Activated CD4-positive, alpha-beta T cell treated with anti-CD3 and anti-CD28 coated beads, Interleukin-2, amount 10 ng/mL, durations not matched to agents 24 days and 14 days (primary cell): ENCODE measurements at places on chromosomes 12 and 14. TPM values are rescaled to one million over a fixed set of nuclear protein-coding genes. Genes with fewer than 3 reads are reported as not detected.

DNA sequence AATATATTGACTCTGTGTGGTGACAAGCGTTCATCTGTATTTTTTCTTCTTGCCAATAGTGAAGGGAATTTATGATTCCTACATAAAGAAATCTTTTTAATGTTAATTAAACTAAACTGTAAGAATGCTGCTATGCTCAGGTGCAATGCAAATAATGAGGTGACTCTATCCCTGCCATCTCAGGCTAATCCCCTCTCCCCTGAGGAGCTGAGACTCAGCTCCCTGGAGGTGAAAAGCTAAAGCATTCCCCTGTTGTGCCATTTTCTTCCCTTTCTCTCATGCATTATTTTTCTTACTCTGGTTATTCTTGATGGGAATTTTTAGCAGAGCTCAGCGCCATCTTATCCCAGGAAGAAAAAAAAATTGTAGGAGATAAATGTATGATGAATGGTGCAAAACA lies 113.9 kb upstream of the FGD4 start:
- DNase-seq, result no peak

AKAP6 gene
- total RNA-seq, result 0.51 and 0.57 TPM in 2 replicates

- DNase-seq, result no peak
These were observed 125.2 kb upstream of the DAAM1 start for GRCh38 chr14:59063259-59063658.

DNA sequence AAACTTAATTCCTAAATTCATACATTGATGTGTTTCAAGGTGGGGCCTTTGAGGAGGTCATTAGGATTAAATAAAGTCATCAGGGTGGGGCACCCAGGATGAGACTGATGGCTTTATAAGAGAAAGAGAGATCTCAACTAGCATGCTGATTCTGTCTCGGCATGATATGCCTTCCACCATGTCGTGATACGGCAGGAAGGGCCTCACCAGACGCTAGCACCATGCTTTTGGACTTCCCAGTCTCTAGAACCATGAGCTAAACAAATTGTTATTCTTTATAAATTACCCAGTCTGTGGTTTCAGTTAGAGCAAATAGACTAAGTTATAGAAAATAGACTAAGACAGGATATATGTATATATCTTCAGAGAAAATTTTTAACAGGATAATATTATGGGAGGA lies 759.6 kb downstream of the MED13L start:
- DNase-seq, result no peak

DNA sequence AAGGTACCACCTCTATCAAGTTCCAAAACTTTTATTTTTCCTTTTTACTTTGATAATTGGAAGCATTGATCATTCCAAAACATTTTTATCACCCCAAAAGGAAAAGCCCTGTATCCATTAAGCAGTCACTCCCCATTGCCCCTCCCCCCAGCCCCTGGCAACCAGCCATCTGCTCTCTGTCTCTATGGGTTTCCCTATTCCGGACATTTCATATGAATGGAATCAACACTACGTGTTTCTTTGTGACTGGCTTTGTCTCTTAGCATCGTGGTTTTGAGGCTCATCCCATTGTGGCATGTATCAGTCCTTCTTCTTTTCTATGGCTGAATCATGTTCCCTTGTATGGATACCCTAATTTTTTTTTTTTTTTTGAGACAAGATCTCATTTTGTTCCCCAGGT lies 18.0 kb upstream of the PHETA1 start:
- DNase-seq, result no peak

ACOT6 gene
- total RNA-seq, result not detected in 2 replicates

DNA sequence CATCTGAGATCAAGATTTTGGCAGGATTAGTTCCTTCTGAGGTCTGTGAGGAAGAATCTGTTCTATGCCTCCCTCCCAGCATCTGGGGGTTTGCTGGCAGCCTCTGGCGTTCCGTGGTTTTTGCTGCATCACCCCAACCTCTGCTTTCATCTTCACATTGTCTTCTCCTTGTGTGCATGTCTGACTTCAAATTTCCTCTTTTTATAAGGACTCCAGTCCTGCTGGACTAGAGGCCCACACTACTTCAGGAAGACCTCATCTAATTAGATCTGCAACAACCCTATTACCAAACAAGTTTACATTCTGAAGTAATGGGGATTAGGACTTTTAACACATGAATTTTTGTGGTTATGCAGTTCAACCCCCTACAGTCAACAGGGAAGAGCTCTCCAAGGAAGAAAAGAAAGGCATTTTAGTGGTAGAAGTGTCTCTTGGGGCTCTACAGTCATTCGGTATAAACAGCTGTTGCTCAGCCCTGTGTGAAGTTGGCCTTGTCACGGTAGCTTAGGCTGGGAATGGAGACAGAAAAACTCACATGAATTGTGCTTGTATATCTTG lies 89.7 kb downstream of the CAND1 start:
- no peak for DNase-seq

DNA sequence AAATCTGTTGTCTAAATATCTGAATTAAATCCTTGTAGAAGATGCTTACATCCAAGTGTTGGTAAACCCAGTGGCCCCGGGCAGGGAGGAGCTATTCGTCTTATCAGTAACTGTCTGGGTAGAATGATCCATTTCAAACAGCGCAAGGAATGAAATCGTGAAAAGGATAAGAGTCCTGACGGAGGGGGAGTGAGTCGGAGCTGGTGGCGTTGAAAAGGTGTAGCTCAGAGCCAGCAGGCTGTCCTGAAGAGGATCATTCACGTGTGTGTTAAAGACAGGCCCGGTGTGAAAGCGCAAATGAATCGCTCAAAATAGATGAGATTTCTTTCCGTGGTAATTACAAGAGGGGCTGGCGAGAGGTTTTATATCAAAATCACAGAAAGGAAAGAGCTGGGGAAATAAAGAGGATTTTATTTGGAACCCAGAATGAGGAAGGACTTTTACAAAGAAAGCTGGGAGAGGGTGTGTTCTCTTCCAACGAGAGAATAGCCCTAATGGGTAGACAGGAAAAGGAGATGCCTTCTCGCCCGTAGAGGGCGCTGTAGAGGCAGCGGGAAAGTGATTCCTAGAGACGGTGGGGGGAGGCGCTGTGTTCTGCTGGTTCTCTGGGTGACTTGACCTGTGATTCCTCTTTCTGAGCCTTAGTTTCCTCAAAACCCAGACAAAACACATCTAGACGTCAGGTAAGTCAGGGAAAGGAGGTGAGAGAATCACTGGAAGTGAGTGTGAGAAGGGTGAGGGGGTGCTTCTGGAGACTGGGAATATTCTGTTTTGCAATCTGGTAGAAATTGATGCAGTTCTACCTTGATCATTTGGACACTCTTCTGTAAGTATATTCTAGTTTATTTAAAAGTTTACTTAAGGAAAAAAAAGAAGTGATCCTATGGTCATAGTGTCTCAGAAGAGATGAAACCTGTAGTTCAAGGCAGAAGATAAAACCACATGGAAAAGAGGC lies 39.3 kb downstream of the SRRM4 start:
- peak; percentile 57 for DNase-seq
